ENCODE measurements at places on chromosomes 3 and 15.

DNA sequence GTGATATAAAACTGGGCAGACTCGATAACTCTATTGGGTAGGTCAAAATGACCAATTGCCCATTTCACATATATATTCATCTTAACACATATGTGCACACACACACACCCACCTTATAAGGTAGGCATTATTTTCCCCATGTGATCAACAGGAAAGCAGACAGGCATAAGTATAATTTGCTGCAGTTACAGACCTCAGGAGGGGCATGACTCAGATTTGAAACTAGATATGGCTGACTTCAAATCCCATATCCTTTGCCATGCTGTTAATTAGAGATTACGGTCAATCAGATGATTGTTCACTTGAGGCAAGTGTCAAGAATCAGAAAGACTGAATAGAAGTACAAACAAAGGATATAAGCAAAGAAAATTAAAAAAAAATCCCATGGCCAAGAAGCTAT is 910.6 kb downstream of the NTRK3 start:
- no peak for DNase-seq

DNA sequence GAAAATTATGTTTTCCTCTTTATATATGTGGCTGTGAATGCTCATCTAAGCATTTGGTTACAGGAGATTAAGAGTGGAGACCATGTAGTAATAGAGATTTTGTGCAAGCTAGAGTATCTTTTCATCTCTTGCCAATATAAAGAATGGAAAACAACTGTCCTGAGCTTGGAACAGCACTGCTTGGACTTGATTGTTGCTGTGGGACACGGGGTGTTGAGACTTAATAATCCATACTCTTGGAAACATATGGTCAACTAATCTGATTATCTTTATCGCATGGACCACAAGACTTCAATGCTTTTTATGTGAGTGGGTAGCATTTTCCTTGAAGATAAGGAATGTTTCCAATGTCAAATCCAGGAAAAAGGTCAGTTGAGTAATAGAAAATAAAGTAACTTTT is 806.3 kb downstream of the DIPK2A start:
- DNase-seq: no peak

- no peak for DNase-seq
Observed at GRCh38 chr3:172233474-172234277, 194.3 kb downstream of the FNDC3B start.

DNA sequence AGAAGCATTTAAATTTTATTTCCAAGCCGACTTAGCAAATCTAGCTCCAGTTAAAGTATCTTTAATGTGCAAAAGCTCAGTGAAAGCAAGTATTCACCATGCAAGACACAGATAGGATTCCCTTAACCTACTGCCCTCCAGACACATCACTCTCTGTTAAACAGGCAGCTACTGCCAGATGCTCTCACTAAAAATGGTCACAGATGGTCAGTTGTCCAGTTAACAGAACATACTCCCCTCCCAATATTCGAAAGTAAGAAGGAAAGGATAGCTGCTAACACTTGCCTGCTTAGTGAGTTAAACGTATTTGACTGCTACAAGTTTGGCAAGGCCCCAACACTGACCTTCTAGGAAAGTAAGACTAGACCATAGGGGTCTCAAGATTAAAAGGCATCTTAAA is 73.7 kb downstream of the PRTG start:
- DNase-seq: no peak

- DNase-seq: no peak
Observed at GRCh38 chr3:142022381-142022780, 127.0 kb downstream of the TFDP2 start.

GRCh38 chr3:101646726-101647125 is 30.2 kb downstream of the ZBTB11 start:
- DNase-seq: no peak

GRCh38 chr15:38843051-38843501 is 278.5 kb upstream of the RASGRP1 start:
- DNase-seq: no peak

GRCh38 chr3:30011237-30011803 is 595.1 kb upstream of the TGFBR2 start:
- DNase-seq: no peak

GRCh38 chr3:14565868-14566588 is 25.9 kb upstream of the GRIP2 start:
- DNase-seq: no peak

GRCh38 chr15:100708916-100709315 is 106.5 kb downstream of the ASB7 start:
- no peak for DNase-seq

GRCh38 chr3:177201700-177202397 is 4.6 kb upstream of the TBL1XR1 start:
- DNase-seq: no peak

GRCh38 chr3:112010636-112011035 is 11.9 kb downstream of the TAGLN3 start:
- no peak for DNase-seq

DNA sequence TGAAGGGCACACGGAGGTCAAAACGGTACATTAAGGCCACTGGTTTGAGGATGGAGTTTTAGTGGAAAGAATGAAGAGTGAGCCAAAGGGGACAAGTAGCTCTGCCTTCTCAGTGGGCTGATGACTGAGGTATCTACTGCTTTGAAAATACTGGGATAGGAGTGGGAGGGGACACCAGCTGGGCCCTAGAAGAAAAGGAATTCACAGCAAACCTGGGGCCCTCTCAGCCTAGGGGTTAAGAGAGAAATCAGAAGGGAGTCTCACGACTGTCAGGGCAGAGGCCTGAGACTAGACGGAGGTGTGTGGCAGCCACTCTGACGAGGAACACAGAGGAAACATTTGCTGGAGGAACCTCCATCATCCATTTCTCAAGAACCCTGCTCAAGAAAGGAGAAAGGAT is 75.1 kb downstream of the TNIK start:
- DNase-seq: no peak

DNA sequence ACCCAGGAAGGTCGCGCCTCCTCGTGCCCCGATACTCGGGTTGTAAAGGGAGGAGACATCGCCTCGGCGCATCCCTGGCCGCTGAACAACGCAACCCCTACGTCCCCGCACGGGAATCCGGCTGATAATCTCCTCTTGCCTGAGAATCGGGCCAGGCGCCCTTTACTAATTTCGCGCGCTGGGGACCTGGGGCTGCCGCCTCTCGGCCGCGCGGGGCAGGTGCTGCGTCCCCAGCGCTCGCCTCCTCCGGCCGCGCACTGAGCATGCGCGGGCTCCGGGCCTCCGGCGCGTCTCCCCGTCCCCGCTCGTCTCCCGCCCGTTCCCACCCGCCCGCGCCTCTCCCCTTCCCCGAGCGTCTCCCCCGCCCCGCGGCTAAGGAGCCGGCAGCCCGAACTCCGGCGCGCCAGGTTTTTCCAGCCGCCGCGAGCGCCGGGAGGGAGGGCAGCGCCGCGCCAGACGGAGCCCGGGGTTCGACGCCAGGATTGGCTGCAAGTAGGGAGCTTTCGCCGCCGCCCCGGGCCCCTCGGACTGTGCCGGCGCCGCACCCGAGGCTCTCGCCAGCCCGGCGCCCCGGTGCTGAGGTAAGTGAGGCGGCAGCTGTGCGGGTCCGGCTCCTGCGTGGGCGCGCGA is at the start of gene CNTN4:
TSS of gene CNTN4 (plus strand) at position 469 of the 630 bp plus-strand sequence.
- no peak for DNase-seq

DNA sequence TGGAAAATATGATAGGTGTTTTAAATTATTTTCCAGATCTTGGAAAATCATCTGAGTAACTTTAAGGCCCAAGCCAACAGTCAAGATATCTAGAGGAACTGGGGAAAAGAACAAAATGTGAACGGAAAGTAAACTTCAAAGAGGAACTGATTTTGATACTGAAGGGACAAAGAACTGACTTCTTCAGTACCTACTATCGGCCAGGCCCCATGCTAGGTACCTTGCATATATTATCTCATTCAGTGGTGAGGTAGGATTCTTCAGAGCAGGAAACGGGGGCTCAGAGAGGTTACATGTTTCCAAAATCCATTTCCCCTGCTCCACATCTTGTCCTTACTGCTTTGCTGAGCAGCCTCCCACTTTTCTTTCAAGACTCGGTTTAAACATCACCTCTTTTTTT is 9.8 kb upstream of the ZNF710 start:
- no peak for DNase-seq

GRCh38 chr15:58043192-58043903 is 22.2 kb downstream of the ALDH1A2 start:
- no peak for DNase-seq

DNA sequence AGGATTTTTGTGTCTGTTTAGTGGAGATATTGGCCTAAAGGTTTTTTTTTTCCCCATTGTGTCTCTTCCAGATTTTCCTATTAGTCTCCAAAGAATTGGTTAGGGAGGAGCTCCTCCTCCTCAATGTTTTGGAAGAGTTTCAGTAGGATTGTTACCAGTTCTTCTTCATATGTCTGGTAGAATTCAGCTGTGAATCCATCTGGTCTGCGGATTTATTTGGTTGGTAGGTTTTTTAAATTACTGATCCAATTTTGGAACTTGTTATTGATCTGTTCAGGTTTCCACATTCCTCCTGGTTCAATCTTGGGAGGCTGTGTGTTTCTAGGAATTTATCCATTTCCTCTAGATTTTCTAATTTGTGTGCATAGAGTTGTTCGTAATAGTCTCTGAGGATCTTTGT is 222.2 kb downstream of the CLSTN2 start:
- no peak for DNase-seq

DNA sequence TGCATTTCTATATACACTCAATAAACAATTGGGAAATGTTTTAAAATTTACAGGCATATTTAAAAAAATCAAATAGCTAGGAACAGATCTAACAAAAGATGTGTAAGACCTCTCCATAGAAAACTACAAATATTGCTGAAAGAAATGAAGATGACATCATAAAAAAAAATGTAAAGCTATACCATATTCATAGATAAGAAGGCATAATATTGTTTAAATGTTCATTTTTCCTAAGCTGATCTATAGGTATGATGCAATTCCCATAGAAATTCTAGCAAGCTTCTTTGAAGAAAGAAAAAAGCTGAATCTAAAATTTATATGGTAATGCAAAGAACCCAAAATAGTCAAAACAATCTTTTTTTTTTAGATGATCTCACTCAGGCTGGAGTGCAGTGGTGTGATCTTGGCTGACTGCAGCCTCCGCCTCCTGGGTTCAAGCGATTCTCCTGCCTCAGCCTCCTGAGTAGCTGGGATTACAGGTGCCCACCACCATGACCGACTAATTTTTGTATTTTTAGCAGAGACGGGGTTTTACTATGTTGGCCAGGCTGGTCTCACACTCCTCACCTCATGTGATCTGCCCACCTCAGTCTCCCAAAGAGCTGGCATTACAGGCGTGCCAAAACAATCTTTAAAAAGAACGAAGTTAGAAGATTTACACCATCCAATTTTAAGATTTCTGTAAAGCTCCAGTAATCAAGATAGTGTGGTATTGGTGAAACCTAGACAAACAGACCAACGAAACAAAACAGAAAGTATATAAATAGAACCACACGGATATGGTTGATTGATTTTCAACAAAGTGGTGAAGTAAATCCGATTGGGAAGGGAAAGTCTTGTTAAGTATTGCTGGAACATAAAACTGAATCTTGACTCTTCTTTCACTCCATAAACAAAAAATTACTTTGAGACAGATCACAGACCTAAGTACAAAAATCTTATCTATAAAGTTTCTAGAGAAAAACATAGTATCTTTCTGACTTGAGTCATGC is 6.3 kb upstream of the BHLHE40 start:
- no peak for DNase-seq

- no peak for DNase-seq
Observed at GRCh38 chr3:170572665-170573253, 13.1 kb downstream of the SLC7A14 start.

- no peak for DNase-seq
Observed at GRCh38 chr3:193894121-193894863, 241.7 kb upstream of the HES1 start.

DNA sequence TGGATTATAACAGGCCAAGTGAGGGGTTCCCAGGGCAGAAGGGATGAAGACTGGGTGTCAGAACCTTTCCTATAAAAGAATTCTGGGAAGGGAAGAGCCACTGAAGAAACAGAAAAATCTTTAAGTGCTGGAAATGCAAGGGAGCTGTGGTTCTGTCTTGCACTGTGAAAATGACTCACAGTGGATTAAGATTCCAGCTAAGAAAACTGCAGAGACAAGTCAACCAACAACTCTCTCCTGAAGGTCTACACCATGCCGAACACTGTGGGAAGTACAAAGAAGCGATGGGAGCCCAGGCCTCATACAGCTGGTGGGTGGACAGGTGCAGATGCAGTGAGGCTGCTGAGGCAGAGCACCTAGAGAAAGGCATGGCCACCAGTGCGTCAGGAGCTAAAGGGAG is 27.7 kb downstream of the ZDHHC3 start:
- no peak for DNase-seq

DNA sequence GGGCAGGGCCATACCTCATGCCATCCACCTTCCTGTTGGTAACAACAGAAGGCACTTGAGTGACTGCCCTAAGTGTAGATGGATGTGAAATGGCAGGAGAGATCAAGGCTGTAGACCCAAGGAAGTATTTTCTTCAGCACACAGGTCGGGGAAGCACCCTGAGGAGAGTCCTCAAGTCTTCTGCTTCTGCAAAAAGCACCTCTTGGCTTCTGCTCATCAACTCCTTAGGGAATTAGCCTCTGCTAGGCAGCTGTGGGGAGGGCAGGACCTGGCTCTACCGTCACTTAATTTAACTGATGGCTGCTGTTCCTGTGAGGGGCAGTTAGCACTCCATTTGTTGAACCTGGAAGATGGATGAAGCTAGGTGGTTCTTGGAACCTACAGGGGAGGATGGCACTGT is 6.9 kb upstream of the CACNA2D2 start:
- DNase-seq: no peak

DNA sequence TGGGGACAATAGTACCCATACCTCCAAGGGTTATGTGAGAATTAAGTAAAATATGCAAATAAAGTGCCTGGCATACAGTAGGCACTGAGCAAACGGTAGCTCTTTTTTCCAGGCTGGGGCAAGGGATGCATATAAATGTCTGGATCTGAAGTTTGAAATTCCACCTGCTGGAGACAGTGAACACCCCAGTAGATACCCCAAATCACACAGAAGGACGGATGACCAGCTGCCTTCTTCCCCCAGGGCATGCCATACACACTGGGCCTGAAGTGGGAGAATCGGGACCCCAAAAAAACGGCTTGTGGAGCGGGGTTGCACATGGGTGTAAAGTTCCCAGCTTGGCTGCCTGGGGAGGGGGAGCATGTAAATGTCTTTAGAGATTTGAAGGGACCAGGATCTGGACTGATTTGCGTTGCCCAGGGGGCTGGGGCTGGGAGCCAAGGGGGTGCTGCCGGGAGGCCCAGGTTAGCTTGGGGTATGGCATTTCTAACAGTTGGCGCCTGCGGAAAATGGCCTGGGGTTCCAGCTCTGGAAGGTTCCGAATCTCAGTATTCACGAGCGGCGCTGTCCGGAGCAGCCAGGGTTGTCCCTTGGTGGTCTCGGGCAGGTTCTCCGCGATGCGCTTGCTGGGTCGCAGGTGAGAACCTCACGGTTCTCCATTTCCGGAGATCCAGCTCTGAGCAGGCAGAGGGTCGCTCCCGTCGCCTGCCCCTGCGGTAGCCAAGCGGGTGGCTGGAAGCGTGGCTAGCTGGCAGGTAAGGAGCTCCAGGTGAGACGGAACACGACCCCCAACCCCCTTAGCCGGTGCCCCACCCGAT is 42.6 kb upstream of the POLG start:
- DNase-seq: no peak

Measured in activated CD8-positive, alpha-beta memory T cell treated with anti-CD3 and anti-CD28 coated beads for 1 hour (primary cell).